ENCODE measurements at places on chromosomes 4 and X. TPM values are rescaled to one million over a fixed set of nuclear protein-coding genes. Genes with fewer than 3 reads are reported as not detected.

PLAC1 gene
- total RNA-seq, result not detected

UGT2B10 gene
- not detected for total RNA-seq

TMPRSS11A gene
- total RNA-seq, result not detected

CHIC2 gene
- 68.0 TPM for total RNA-seq

PCYT1B gene
- total RNA-seq, result 0.61 TPM

GRCh38 chr4:10731690-10732089 is 47.1 kb upstream of the CLNK start:
- H3K4me3 ChIP-seq, result no peak overlapping the region
- no peak overlapping the region for H3K27ac ChIP-seq
- H3K27me3 ChIP-seq, result no peaks in the 10 kb centered on the region
- no peaks in the 10 kb centered on the region for H3K36me3 ChIP-seq
- H3K4me1 ChIP-seq, result no peaks in the 10 kb centered on the region

DNA sequence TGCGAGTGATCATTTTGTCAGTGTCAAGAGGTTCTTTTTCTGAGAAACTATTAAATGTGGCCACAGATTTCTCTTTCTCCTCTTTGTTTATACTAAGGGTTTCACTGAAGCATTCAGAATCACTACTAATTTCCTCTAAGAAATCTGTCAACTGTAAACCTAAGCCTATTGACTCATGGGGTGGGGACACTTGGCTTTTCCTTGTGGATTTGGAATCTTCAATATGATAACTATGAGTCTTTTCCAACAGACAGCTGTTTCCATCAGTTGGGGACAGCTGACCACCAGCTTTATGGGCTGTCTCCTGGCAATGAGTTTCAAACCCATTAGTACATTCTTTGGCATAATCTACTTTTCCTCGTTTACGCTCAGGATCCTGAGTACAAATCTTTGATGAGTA is 13.8 kb downstream of the PGRMC1 start:
- H3K4me1 ChIP-seq, result no peaks in the 10 kb centered on the region
- no peak for DNase-seq
- H3K4me3 ChIP-seq, result no peak overlapping the region
- H3K27me3 ChIP-seq, result no peaks in the 10 kb centered on the region
- H3K27ac ChIP-seq, result no peak overlapping the region
- no peaks in the 10 kb centered on the region for H3K36me3 ChIP-seq

DNA sequence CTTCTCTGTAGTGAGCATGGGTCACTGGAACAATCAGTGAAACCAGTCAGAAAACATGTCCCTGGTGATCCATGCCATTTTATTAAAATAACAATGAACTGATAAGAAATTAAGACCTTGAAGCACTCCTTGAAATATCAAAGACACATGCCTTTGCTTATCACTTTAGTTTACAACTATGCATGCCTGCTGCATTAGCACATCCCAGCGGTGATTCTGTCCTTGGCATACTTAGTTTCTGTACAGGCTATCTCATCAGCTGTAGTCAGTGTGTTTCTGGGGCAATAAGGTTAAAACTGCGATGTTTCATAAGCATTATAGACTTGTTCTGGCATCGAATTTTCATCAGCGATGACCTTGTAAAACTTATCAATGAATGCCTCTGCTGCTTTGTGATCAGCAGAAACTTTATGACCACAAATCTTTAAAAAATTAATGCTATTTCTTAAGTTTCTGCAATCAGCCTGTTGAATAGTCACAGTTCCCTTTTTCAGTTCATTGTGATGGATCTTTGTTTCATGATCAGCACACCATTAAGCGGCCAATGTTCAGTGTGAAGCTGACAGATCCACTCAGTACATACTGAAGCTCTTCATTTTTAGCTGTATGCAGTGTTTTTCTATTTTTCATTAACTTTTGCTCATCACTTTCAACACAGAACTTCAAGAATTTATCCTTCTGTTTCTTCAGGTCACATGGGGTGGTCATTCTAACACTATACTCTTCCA is 150.5 kb downstream of the RNF150 start:
- H3K4me1 ChIP-seq, result peaks cover 12% of the 10 kb centered on the region
- H3K4me3 ChIP-seq, result no peak overlapping the region
- DNase-seq, result peak; percentile 86
- no peaks in the 10 kb centered on the region for H3K27me3 ChIP-seq
- peak overlapping the region; percentile 47 for H3K27ac ChIP-seq

DNA sequence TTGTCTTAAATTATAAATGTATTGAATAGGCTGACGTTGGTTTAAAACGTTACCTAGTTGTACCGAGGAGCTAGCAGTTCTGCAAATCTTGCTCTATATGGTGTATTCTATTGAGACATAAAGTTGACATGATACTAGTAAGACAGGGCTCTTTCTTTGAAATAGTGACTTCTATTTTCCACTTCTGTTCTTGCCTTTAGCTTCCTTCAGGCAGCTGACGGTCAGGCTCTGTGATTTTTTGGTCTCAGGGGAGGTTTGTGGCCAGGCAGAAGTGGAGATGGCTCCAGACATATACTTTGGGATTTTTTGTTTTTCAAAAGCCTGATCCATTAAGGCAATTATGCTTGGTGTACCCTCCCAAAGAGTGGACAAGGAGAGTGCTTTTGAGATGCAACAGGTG is 95.2 kb downstream of the SLC34A2 start:
- no peaks in the 10 kb centered on the region for H3K27me3 ChIP-seq
- H3K27ac ChIP-seq, result no peak overlapping the region
- no peak overlapping the region for H3K4me3 ChIP-seq
- no peaks in the 10 kb centered on the region for H3K36me3 ChIP-seq

GRCh38 chrX:74133156-74133796 is 170.7 kb upstream of the ZCCHC13 start:
- no peak overlapping the region for H3K27ac ChIP-seq
- peak; percentile 22 for DNase-seq
- H3K27me3 ChIP-seq, result no peaks in the 10 kb centered on the region
- H3K4me1 ChIP-seq, result no peaks in the 10 kb centered on the region
- H3K4me3 ChIP-seq, result no peak overlapping the region

DNA sequence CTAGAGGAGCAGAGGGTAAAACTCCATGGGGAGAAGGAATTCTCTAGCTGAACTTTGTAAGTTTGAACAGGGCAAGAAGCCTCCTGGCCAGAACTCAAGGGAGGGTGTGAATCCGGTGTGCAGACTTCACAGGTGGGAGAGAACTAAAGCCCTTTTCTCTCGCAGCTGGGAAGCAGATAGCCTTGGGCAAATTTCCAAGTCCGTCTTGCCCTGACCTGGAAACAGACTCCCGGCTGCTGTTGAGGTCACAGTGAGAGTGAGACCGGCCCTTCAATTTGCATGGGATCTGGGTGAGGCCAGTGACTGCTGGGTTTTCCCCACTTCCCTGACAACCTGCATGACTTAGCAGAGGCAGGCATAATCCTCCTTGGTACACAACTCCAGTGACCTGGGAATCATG is 94.5 kb upstream of the ZNF827 start:
- no peaks in the 10 kb centered on the region for H3K4me1 ChIP-seq
- no peaks in the 10 kb centered on the region for H3K36me3 ChIP-seq
- H3K27ac ChIP-seq, result no peak overlapping the region

DNA sequence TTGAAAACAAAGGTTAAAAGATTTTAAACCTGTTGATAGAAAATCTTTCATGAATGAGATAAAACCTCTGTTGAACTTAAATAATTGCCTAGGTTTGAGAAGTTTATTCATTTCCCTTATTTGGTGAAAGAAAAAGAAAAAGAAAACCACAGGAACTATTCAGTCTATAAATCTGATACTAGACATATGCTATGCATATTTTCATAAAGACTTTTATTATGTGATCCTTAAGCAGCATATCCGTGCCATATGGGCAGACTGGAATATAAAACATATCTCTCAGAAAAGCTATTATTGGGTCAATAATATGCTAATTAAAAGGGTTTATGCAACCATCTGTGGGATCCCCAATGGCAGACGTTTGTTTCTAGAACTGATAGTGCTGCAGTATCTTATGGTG is 178.7 kb downstream of the RASL11B start:
- H3K4me1 ChIP-seq, result no peaks in the 10 kb centered on the region
- no peaks in the 10 kb centered on the region for H3K27me3 ChIP-seq
- H3K4me3 ChIP-seq, result no peak overlapping the region
- H3K27ac ChIP-seq, result no peak overlapping the region
- H3K36me3 ChIP-seq, result no peaks in the 10 kb centered on the region
- no peak for DNase-seq

GRCh38 chrX:150575419-150575814 is 7.0 kb downstream of the MTM1 start:
- H3K27ac ChIP-seq, result no peak overlapping the region
- no peaks in the 10 kb centered on the region for H3K36me3 ChIP-seq
- H3K4me1 ChIP-seq, result no peaks in the 10 kb centered on the region
- no peak overlapping the region for H3K4me3 ChIP-seq
- H3K27me3 ChIP-seq, result no peaks in the 10 kb centered on the region
- DNase-seq, result no peak

DNA sequence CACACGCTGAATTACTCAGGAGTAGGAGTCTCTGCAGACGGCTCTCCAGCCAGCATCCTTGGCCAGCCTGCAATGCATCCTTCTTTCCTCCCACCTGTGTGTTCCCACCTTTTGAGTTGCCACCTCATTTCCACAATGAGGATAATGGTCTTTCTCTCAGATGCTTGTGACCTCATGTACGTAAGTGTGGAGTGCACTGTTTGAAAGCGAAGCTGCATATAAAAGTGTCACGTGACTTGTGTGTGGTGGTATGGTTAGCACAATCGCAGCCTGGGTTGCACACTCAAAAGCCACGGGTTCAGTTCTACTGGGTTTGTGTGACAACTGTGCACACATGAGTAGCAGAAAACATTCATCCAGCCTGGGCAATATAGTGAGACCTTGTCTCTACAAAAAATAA is 12.0 kb upstream of the MFAP3L start:
- no peaks in the 10 kb centered on the region for H3K36me3 ChIP-seq
- no peaks in the 10 kb centered on the region for H3K27me3 ChIP-seq
- H3K27ac ChIP-seq, result no peak overlapping the region
- no peak for DNase-seq
- H3K4me1 ChIP-seq, result no peaks in the 10 kb centered on the region
- H3K4me3 ChIP-seq, result no peak overlapping the region

DNA sequence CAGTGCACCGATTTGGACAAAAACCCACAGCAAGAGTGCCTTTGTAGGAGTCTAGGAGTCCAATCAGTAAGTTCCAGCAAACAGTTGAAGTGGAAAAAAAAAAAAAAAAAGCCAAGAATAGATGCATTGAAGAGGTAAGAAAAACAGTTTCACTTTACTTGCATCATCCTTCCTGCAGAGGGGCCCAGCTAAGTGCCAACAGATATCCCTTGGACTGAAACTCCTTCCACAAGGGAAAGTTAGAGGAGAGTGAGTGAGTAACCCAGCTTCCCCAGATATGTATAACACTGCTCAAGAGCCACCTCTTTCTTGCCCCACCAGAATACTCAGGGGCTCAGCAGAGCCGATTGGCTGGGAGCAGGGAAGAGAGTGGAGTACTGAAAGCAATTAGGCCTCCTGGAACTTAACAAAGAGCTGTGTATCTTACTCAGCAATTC is 617.7 kb upstream of the SMIM31 start:
- no peak overlapping the region for H3K27ac ChIP-seq
- H3K4me1 ChIP-seq, result no peaks in the 10 kb centered on the region
- no peak overlapping the region for H3K4me3 ChIP-seq
- DNase-seq, result no peak

GRCh38 chr4:185359767-185360446 is 35.8 kb downstream of the LRP2BP start:
- H3K27ac ChIP-seq, result no peak overlapping the region
- no peak for DNase-seq
- no peaks in the 10 kb centered on the region for H3K4me1 ChIP-seq
- no peaks in the 10 kb centered on the region for H3K27me3 ChIP-seq

DNA sequence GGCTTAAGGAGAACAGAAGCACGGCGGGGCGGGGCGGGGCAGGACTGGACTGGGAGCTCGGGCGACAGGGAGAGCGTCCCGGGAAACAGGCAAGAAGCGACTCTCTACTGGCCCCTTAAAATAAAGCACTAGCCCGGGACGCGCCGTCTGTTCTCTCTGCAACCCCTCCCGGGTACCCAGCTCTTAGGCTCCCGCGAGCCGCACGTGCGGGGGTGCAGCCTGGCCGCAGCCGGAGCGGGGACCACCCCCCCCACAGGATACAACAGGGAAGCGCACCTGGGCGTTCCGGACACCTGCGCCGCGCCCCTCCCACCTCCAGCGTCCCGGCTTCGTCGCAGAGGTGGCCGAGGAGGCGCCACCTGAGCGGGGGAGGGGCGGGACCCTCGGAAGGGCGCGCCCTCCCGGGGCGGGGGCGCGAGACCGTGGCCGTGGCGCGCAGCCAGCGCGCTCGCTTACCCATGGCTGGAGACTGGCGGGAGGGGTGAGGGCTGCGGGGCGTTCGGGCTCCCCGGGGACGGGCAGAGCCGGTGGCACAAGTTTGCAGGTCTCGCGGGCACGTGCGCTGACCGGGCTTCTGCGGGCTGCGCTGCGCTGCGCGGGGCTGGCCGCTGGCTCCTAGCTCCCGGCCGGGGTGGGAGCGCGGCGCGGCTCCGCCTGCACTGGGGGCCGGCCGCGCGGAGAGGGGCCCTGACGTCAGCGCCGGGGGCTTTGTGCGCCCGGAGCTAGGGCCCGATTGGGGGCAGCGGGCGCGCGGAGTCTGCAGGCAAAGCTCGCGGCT is 91.5 kb downstream of the GEMIN8 start:
- no peaks in the 10 kb centered on the region for H3K36me3 ChIP-seq
- H3K4me3 ChIP-seq, result no peak overlapping the region
- H3K4me1 ChIP-seq, result peaks cover 3% of the 10 kb centered on the region
- no peak for DNase-seq
- peaks cover 72% of the 10 kb centered on the region for H3K27me3 ChIP-seq

GRCh38 chrX:13855689-13856450 is 39.0 kb upstream of the GPM6B start:
- DNase-seq, result no peak
- no peak overlapping the region for H3K27ac ChIP-seq
- H3K4me3 ChIP-seq, result no peak overlapping the region

- H3K27me3 ChIP-seq, result no peaks in the 10 kb centered on the region
- no peak overlapping the region for H3K4me3 ChIP-seq
- H3K27ac ChIP-seq, result no peak overlapping the region
- H3K4me1 ChIP-seq, result no peaks in the 10 kb centered on the region
Observed at GRCh38 chr4:98574816-98575215, 83.6 kb downstream of the TSPAN5 start.
